GM04503 (cell line): ENCODE measurements at places on chromosomes 2 and 18.

DNA sequence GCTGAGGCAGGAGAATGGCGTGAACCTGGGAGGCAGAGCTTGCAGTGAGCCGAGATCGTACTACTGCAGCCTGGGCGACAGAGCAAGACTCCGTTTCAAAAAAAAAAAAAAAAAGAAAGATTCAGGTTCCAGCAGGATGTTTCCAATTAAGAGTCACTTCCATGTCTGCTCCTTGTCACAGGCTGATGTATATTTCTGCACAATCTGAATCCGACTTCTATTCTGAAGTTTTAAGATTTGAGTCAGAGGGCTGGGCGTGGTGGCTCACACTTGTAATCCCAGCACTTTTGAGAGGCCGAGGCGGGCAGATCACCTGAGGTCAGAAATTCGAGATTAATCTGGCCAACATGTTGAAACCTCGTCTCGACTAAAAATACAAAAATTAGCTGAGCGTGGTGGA lies 24.7 kb downstream of the SNRPD1 start:
- no peak for DNase-seq

- DNase-seq = no peak
These were observed 227.5 kb downstream of the SH3RF3 start for GRCh38 chr2:109356324-109357035.

DNA sequence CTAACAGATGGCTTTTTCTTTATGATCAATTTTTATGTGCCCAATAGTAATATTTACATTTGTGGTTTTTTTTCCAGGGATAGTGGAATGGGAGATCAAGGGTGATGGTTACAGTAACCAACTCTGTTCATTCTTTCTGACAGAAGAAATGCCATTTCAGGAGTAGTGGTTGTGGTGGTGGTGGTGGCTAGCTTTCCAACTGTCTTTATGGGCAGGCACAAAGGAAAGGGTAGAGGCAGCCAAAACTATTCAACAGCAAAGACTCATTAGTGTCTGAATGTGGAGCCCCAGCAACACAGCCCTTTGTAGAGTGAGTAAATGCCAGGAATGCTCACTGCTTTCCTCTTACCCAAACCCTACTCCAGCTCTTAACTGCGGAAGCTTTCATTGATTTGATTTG lies 227.7 kb downstream of the RND3 start:
- DNase-seq = no peak

GRCh38 chr2:209556354-209556961 lies 132.6 kb downstream of the MAP2 start:
- DNase-seq = peak; percentile 11

- DNase-seq = no peak
These were observed 57.1 kb downstream of the ZAP70 start for GRCh38 chr2:97770445-97770844.

DNA sequence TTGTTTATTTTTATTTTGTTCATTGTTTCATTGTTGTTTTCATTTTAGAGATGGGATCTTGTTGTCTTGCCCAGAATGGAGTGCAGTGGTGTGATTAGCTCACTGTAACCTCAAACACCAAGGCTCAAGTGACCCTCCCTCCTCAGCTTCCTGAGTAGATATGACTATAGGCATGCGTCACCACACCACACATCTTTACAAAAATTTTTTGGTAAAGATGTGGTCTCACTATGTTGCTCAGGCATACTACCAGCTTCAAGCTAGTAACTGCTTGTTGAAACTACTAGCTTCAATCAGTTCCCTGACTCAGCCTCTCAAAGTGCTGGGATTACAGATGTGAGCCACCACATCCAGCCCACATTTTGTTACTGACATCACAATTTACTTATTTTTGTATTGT lies 14.8 kb downstream of the FAM237A start:
- no peak for DNase-seq

- DNase-seq = no peak
These were observed 113.7 kb downstream of the EPB41L3 start for GRCh38 chr18:5430131-5430530.

DNA sequence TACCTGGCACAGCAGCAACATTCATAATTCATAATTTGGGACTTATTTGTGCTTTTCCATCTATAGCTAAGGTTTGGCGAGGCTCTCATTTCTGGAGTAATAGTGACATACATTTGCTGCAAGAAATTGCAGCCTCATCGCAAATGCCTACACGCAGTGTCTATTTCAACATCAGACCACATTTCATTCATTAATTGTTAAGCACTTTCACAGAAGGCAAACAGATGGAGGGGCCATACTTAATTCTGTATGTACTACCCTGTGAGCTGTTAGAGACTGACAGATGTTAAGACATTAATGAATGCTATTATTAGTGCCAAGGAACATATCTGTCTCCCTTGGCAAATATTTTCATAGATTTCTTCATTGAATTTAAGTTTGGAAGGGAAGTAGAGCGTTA lies 125.7 kb downstream of the UXS1 start:
- no peak for DNase-seq
